ENCODE measurements at places on chromosomes 6 and 20.

DNA sequence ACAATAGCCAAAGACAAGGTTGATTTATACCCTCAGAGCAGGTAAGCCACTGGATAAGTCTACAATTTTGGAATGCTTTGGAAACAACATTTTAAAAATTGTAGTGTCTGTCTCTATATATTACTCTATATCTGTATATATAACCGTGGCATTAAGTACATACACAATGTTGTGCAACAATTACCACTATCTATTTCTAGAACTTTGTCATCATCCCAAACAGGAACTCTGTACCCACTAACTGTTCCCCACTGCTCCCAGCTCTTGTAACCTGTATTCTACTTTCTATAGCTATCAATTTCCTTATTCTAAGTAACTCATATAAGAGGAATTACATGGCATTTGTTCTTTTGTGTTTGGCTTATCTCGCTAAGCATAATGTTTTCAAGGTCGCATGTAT, 78.2 kb upstream of the ASCC3 start:
- no peak for DNase-seq

DNA sequence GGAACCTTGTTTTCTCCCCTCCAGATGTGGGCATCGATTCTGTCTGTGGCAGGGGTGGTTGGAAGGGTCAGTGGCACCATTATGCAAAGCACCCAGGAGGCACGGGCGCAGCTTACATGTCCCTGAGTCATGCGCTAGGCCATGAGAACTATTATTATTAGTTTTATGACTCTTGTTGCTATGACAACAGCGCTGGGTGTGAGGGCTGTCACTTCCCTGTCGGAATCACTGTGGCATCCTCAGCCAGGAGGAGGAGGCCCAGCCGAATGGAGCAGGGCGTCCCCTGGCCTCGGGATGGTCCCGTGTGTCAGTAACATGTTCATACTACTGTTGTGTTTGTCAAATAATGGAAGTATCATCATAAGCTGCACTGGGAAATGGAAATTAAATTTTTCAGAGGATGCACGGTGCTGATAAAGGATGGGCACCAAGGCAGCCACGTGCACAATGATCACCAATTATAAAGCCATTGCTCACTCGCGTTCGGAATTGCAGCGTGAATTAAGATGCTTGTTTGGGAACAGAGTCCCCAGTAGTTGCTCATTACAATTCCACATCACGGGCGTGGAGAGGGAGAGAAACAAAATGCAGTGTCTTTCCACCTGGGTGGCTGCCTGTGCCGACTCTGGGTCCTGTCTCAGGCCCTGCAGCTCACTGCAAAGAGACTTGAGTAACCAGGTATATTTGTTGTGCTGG, 247.9 kb downstream of the CDH4 start:
- DNase-seq, result no peak

DNA sequence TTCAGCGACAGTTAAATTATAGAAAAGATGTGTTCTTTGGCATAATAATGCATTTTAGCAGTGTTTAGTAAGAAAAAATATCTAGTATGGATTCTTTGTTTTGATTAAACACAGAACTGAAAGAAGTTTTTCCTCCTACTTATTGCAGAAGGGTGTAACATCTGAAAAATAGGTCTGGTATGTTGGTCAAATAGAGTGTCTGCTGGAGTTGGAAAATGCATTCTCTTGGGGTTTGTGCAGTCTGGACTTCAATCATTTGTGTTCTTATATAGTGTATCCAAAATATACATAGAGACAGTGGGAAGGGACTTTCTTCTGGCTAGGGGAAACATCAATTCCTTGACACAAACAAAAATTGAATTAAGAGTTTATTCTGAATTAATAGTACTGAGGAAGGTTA, 132.4 kb upstream of the MAN1A1 start:
- DNase-seq, result no peak

DNA sequence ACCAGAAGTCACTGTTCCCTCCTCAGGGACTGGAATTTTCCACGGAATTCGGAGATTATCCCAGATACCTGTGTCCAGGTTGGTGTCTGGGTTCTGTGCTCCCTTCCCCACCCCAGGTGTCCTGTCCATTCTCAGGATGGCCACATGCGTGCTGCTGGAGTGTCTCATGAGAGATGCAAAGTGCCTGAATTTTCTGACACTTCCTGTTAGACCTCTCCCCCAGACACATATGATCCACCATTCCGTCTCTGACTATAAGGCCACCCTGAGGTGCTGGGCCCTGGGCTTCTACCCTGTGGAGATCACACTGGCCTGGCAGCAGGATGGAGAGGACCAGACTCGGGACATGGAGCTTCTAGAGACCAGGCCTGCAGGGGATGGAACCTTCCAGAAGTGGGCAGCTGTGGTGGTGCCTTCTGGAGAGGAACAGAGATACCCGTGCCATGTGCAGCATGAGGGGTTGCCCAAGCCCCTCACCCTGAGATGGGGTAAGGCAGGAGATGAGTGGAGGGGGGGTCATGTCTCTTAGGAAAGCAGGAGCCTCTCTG, 14.4 kb upstream of the HLA-A start:
- no peak for DNase-seq

DNA sequence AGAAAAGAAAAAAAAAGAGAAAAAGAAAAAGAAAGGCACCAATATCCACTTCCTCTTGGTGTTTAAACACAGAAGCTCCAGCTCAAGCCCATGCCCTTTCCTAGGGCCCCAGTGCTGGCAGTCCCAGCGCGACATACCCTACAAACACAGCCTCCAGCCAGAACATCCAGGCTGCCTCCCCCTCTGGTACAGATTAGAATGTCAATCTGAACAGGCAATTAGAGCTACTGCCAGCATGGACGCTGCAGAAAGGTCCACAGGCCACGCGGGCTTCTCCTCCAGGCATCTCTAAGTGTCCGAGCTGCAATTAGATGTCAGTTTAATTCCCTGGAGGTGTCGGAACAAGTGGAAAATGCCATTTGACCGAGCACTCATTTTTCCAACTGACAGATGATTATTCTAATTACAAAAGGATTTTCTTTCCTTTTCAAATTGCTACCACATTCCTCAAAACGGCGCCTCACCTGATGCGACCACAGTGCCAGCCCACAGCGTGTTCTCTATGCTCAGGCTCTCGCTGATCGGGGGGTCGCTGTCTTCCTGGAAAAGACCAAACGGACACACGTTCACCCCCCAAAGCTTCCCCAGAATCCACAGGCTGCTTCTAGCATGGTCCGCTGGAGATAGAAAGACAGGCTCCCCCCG, 79.5 kb downstream of the ATP9A start:
- DNase-seq, result no peak

DNA sequence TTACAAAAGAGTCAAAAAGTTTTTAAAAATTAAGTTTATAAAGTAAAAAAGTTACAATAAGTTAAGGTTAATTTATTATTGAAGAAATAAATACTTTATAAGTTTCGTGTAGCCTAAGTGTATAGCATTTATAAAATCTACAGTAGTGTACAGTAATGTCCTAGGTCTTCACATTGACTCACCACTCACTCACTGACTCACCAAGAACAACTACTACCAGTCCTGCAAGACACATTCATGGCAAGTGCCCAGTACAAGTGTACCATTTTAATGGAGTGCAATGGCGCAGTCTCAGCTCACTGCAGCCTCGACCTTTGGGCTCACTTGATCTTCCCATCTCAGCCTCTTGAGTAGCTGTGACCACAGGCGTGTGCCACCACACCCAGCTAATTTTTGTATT, 128.2 kb downstream of the GPX5 start:
- no peak for DNase-seq

DNA sequence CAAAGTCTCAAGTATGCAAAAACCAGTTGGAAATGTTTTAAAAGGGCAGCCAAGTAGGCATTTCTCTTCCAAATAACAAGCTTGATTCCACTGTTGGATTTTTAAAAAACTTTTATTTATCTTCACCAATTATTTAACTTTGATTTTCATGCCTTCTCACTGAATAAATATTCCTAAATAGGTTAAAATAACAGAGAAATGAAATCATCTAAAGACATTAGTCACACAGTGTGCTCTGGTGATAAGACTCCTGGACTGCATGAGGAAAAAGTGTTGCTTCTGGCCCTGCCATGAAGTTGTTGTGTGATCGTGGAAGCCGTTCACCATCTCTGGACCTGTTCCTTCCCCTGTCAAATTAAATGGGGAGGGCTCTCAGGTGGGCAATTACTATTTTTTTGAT, 33.8 kb upstream of the IGF2R start:
- no peak for DNase-seq
